GM12878 (cell line): ENCODE measurements at places on chromosomes 13 and 19. TPM values are rescaled to one million over a fixed set of nuclear protein-coding genes. Genes with fewer than 3 reads are reported as not detected.

Gene NLRP7
- 0.24 and 0.33 TPM in 2 replicates for polyA plus RNA-seq

Gene ERICH6B
- polyA plus RNA-seq: 0.33 and 0.61 TPM in 2 replicates

Gene ZNF557
- polyA plus RNA-seq: 7.0 and 8.1 TPM in 2 replicates

DNA sequence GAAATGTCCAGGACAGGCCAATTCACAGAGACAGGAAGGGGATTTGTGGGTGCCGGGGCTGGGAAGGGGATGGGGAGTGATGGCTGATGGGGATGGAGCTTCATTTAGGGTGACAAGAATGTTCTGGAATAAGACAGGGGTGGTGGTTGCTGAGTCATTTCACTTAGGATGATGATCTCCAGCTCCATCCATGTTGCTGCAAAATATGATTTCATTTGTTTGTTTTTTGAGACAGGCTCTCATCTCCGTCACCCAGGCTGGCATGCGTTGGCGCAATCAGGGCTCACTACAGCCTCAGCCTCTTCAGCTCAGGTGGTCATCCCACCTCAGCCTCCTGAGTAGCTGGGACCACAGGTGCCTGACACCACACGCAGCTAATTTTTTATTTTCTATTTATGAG is 3.1 kb upstream of the JSRP1 start:
- no peak for DNase-seq

DNA sequence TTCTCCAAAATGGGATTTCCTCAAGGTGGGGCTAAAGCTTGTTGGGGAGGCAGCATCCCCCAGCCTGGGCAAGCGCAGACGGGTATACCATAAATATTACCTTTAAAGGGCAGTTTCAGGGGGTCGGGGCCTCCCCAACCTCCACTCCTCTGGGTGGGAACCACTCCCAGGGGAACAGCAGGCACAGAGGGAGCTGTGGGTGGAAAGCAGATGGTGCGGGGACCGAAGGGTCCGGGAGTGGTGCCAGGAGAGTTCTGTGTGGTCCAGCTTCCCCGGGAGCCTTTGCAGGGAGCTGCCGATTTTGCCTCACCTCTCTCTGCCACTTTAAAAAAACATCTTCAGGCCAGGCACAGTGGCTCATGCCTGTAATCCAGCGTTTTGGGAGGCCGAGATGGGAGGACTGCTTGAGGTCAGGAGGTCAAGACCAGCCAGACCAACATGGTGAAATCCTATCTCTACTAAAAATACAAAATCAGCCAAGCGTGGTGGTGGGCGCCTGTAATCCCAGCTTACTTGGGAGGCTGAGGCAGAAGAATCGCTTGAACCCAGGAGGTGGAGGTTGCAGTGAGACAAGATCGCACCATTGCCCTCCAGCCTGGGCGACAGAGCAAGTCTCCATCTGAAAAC is 5.5 kb downstream of the MAST3 start:
- DNase-seq: no peak

- DNase-seq: no peak
These were observed 2.0 kb upstream of the GPR32 start for GRCh38 chr19:50768277-50768676.

DNA sequence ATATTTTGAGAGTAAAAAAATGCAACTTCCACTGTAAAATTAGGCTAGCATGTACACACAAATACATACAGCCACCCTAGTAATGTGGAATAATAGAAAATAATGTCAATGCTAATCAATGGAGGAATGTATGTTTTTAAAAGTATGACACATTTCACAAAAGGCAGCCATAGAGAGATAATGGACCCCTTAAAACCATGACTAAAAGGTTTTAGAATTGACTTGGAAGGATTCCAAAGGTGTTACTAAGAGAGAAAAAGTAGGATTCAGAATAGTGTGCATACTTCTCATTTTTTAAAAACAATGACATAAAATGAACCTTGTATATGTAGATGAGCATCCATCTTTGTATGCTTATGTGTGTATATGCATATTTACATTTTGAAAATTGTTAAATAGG is 597.9 kb upstream of the PCDH9 start:
- DNase-seq: no peak

- DNase-seq: no peak
These were observed 60.0 kb downstream of the VWA8 start for GRCh38 chr13:41900918-41901317.

DNA sequence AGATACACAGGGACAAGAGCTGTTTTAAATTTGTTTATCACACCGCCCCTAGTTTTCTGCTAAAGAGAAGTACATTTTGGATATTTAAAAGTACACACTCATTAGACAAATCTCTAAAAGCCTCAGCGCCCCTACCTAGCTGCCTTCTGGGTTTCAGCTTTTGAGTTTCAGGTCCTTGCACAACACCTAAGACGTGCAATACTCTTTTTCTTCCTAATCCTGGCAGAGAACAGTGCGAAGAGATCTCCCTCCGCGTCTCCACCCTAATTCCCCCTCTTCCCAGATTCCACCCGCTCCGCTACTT is 421 bp upstream of the KLF5 start:
- DNase-seq: no peak

DNA sequence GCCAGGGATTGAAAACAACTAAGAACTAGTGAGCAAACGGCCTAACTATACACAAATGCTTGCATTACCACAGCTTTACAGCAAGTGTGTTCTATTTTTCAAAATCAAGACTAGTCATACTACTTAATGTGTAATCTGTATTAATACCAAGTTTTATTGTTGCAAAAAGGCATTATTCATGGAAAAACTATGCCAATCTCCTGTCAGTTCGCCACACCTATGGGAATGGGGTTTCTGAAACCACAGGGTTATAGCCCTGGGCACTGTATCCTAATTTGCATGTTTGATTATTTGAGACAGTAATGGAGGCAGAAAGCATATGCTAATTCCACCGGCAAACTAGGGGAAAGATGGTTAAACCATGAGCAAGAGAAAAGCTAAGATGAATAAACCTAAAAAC is 14.3 kb downstream of the GAS6 start:
- DNase-seq: no peak

- no peak for DNase-seq
These were observed 207.9 kb downstream of the TSHZ3 start for GRCh38 chr19:31141301-31141700.

DNA sequence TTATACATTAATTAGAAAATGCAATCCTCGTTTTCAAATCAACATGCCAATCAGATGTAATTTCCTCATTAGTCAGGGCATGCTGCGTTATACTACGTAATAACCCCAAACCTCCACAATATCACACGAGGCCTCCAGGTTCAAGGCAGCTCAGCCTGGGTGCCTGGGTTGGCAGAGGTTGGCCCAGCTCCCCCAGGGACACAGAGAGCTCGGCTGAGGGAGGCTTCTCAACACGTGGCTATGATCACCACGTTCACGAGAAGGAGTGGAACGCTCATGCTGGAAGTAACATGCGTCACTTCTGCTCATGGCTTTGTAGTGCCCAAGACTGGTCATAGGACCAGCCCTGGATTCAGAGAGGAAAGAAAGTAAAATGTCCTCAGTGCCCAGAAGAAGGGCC is 144.9 kb upstream of the SOX1 start:
- DNase-seq: no peak

DNA sequence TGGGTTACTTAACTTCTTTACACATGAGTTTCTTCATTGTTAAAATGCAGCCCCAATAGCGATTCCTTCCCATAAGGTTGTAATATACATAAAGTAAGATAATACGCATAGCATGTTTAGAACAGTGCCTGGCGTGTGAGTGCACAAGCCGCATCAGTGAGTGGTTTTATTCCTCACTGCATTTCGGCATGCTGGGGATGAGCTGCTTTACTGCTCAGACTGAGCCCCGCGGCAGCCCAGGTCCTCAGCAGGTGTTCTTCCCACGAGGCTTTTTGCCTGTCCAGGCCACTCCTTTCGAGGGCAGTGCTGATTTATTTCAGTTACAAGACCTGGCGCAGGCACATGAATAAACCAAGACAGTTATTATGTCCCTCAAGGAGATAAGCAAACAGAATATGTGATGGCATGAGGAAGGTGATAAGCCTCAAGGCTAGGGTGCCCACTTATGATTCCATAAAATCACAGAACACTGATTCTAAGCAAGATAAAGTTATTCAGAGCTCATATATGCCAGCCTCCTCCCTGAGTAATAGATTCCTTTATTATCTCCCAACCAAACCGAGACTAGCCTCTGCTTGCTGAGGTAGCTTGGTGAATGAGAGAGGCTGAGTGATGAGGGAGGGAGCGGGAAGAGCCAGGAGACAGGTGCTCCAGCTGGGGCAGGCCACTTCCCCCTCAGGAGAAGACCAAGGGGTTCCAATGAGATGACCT is 505.5 kb downstream of the DIAPH3 start:
- DNase-seq: no peak
